ENCODE measurements at places on chromosomes 2 and 18.

DNA sequence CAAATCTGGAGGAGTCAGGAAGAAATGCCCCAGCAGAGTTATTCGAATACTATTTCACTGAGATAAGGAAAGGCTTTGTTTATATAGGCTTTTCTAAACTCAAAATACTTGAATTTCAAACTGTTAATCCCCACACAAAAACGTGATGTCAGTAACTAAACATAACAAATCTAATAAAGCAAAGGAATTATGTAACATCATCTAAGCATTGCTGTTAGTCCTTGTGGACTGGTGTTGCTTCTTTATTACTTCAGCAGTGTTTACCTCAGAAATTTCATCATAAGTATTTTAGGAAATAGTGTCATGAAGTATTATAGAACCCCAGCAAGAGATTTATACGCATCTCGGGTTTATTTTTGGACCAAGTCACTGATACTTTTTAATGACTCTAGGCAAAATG is 19.7 kb upstream of the SANBR start:
- DNase-seq, result no peak

- DNase-seq, result no peak
Observed at GRCh38 chr2:215356948-215357461, 45.1 kb downstream of the ATIC start.

- no peak for DNase-seq
Observed at GRCh38 chr2:10425699-10426098, 22.4 kb downstream of the ODC1 start.

- peak; percentile 90 for DNase-seq
Observed at GRCh38 chr2:129233166-129233565, 746.3 kb upstream of the RAB6C start.

GRCh38 chr2:206521115-206521514 is 77.8 kb downstream of the ADAM23 start:
- no peak for DNase-seq

GRCh38 chr2:124756048-124756447 is 731.0 kb downstream of the CNTNAP5 start:
- no peak for DNase-seq

- no peak for DNase-seq
Observed at GRCh38 chr2:206855585-206856433, 83.5 kb upstream of the CPO start.

DNA sequence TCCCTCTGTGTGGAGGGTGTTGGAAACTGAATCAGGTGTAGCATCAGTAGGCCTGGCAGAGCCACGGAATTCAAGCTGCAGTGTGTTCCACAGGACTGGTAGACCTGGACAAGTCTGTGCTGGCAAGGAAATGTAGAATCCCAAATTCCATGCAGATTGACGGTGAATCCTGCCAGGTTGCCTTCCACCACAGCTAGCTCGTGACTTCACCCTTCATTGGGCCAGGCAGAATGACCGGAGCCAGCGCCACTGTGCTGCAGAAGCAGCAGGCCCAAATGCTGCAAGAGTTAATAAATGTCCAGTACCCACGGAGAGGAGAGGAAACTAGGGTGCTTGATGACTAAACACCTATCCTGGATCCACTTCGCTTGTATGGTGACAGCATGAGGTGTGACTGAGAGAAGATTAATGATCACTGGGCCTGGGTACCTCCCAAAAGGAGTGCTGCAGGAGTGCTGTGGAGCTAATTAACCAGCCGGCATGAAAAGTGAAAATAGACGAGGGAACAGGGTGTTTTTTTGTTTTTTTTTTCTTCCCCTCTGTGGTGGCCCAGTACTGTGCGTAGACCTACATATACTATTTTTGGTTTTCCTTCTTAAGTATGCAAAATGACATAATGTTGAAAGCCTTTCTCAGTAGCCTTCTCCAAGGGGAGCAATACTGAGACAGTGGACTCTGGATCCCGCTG is 122.2 kb downstream of the TANC1 start:
- no peak for DNase-seq

DNA sequence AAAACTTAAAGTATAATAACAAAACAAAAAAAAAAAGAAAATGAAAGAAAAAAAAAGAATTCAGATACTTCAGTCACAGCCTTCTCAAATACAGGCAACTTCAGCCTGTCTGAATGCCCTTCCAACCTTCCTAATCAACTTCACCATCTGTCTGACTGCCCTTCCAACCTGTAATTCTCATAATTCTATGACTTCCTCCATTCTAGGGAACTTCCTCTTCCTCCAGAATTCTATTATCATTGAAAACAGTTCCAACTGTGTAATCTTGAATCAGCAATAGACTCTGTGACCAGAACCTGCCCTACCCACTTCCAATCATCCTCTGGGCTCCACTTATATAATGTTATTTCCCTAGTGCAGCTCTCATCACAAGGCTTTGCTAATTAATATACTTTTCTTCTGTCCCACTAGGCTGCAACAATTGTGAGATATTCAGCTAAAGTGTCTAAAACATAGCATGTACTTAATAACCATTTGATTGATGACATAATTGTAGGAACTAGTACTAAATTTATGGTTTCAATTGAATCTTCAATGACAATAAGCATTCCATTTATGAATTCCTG is 127.3 kb downstream of the UPP2 start:
- DNase-seq, result no peak

DNA sequence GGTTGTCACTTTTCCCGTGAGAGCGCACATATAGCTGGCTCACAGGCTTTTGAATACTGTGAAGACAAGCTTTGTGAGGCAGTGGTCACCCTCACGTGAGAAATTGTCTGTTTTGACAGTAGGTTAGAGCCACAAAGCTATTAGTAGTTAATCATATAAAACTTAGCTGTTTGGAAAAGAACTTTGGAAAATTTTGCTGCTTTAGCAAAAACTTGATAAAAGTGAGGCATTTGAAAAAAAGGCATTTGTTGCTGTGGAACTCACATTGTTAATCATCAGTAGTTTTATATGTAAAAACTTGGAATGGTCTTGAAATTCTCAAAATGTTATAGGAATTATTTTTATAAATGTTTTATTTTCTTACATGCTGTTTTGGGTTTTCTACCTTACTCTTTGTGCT is 22.3 kb downstream of the C2orf74 start:
- no peak for DNase-seq

DNA sequence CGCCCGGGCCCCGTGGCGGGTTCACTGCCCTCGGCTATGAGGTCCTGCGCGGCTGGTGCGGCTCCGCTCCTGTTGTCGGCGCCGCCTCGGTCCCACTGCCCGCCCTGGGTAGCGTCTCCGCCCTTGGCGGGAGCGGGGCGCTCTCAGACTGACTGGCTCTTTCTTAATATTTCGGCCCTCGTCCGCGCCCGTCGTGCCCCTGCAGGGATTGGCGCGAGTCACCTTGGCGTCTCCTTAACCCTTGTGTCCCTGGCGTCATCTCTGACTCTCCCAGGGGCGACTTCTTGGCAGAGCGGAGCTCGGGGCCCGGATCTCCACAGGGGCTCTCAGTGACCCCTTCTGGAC is 1.3 kb downstream of the PTMA start:
- DNase-seq, result no peak

DNA sequence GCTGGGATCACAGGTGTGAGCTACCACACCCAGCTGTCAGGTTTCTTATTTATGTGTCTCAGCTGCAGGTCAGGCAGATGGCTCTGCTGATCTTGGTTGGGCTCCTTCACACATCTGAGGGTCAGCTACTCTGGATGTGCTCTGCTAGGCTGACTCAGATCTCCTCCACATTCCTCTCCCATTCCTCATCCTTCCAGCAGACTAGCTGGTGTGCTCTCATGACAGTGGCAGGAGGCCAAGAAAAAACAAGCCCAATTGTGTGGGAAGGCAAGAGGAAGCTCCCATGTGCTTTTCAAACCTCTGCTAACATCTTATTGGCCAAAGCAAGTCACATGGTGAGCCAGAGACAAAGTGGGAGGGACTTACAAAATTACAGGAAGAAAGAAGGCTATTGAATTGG is 11.7 kb upstream of the MSH6 start:
- peak; percentile 14 for DNase-seq

- no peak for DNase-seq
Observed at GRCh38 chr2:12240206-12240605, 476.5 kb upstream of the TRIB2 start.

GRCh38 chr18:47911877-47912276 is 18.6 kb downstream of the SMAD2 start:
- no peak for DNase-seq

DNA sequence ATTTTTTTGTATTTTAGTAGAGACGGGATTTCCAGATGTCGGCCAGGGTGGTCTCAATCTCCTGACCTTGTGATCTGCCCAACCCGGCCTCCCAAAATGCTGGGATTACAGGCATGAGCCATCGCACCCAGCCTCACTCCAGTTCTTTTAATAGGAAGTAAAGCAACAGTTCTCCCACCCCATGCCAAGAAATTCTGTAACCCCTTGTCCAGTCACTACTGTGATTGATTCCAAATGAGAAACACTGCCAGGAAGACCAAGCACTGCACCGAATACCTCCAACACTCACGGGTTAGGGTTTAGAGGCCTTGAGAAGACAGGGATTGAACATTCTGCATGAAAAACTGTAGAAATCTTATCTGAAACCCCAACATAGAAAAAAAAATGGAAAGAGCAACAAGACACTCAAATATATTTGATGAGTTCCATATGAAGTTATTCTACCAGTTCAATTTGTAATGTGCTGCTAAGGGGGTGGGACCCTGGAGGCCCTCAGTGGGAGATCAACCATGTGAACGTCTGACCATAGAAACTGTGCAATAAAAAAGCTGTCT is 48.2 kb upstream of the BIN1 start:
- no peak for DNase-seq

GRCh38 chr2:44135296-44135695 is 33.4 kb upstream of the PPM1B start:
- no peak for DNase-seq

- no peak for DNase-seq
Observed at GRCh38 chr2:69253112-69253511, 133.9 kb downstream of the GFPT1 start.

GRCh38 chr2:19733951-19734425 is 167.8 kb downstream of the TTC32 start:
- no peak for DNase-seq

- no peak for DNase-seq
Observed at GRCh38 chr18:37335409-37335736, 230.2 kb downstream of the CELF4 start.

- peak; percentile 85 for DNase-seq
Observed at GRCh38 chr2:107591561-107592279, 235.0 kb upstream of the RGPD4 start.

- no peak for DNase-seq
Observed at GRCh38 chr2:20573620-20574422, 77.1 kb downstream of the HS1BP3 start.

DNA sequence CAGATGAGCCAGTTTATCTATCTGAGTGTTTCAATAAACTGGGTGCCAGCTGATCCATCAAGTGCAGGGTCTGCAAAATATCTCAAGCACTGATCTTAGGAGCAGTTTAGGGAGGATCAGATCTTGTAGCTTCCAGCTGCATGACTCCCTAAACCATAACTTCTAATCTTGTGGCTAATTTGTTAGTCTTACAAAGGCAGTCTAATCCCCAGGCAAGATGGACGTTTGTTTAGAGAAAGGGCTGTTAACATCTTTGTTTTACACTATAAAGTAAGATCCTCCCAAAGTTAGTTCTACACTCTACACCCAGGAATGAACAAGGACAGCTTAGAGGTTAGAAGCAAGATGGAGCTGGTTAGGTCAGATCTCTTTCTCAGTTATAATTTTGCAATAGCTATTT is 28.7 kb upstream of the HNMT start:
- DNase-seq, result no peak

DNA sequence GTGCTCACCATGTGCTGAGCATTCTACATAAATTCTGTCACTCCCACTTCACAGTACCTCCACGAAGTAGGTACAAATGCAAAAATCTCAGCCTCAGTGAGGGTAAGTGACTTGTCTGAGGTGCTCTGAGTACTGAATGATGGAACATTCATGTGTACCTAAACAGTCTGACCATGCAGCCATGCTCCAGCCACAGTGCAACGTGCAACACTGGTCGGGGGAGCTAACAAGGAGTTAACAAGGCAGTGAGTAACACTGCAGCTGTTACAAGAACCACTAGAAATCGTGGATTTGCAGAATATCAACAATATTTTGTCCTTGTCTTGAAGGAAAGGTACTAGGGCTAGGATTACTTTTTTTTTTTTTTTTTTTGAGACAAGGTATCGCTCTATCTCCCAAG is 36.6 kb upstream of the NDUFV2 start:
- DNase-seq, result no peak

DNA sequence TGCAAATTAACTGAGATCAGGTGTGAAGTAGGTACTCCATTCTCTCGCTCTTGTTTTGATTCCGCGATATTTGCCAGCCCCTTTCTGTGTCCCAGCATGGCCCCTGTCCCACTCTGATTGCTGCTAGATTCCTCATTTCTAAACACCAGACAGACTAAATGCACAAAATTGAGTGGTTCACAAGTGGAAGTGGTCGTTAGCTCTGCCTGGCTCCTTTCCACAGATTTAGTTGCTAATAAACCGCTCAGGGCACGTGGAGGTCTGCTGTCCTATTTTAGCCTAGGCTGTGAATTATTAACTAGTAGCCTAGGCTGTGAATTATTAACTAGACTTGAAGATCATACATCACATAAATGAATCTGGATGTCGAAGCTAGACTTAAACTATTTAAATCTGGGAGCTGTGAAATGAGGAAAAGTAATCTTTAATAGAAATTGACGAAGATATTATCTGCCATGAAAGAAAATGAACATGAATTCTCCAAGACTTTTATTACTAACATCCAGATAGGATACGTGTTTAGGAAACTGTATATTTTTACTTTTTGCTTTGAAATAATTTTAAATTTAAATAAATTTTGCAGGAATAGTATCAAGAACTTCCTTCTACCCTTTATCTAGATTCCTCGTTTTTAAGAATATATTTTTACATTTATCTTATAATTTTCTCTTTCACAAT is 3.7 kb downstream of the IL1RL2 start:
- no peak for DNase-seq

DNA sequence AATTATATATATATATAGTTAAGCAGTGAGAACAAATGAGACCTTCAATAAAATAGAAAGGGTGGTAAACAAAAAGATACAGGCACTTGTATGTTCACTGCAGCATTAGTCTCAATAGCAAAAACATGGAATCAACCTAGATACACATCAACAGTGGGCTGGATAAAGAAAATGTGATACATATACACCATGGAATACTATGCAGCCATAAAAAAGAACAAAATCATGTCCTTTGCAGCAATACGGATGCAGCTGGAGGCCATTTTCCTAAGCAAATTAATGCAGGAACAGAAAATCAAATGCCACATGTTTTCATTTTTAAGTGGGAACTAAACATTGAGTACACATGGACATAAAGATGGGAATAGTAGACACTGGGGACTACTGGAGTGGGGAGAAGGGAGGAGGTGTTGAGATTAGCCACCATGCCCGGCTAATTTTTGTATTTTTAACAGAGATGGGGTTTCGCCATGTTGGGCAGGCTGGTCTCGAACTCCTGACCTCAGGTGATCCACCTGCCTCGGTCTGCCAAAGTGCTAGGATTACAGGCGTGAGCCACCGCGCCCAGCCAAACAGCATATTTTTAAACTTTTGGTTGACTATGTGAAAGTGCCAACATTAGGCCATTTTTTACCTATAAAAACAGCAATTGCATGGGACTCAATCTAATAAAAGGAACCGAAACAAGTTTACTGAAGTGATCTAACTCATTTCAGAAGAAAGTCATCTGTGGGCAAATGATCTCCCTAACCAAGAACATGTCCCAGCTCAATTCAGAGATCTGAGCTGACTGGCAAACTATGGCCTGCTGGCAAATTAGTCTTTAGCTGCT is 23.7 kb downstream of the ICA1L start:
- DNase-seq, result no peak

- DNase-seq, result peak; percentile 92
Observed at GRCh38 chr2:238389988-238390589, 36.6 kb upstream of the ASB1 start.

Data from DMS79 treated with DMSO at 0.1 percent for 48 hours (cell line).